Fibroblast of the aortic adventitia (primary cell): ENCODE measurements at places on chromosomes 1 and 21.

GRCh38 chr1:116325922-116326321, 47.1 kb upstream of the ATP1A1 start:
- DNase-seq, result no peak

DNA sequence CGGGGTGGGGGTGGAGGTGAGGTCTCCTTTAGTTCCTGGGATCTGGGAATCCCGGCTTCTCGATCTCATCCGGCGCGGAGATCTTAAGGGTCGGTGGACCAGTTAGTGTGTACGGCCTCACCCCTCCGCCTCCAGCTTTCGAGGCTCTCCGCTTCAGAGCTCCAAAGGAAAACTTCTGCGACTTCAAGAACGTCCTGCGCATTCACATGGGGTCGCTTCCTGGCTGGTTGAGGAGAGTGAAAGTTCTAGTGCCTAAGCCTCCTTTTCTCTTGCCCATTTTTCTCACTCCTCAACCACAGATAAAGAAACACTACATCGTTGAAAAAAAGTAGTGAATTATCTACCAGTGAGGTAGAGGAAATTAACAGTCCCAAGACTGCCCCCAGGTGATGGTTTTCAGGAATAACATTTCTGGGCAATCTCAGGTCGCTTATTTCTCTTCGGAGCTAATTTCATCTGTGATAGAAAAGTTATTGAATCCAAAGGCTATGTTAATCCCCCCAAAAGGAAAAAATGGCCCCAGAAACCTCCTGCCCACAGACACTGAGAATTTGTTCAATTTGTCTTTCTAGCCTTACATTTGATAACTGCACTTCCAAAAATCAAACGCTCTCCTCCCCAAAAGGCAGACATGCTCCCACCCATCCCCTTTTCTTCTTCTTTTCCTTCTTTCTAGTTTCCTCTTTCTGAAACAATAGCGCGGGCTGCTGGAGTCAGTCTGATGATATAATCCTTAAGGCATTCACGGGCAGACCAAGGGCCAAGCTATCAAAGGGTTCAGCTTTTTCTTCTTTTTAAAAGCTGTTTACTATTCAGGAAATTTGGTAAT, 20.6 kb upstream of the TBX15 start:
- peak; percentile 84 for DNase-seq

- peak; percentile 94 for DNase-seq
Measured at GRCh38 chr1:162690672-162691434, 58.6 kb downstream of the DDR2 start.

DNA sequence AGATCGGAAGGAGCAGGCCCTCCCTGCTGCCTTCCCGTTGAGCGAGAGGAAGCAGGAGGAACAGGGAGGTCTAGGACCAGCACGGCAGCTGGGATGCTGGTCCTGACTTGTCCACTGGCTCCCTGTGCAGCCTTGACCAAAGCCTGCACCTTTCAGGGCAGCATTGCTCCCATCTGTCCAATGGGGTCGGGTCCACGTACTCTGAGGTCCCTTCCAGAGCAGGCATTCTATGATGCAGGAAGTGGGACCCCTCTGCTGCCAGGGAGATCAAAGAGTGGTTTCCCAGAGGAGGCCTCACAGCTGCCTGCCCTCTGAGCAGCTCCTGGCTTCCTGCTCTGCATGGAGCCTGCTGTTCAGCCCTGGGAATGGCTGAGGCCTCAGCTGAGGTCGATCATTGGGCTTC, 21.7 kb upstream of the ZNF362 start:
- DNase-seq, result no peak

DNA sequence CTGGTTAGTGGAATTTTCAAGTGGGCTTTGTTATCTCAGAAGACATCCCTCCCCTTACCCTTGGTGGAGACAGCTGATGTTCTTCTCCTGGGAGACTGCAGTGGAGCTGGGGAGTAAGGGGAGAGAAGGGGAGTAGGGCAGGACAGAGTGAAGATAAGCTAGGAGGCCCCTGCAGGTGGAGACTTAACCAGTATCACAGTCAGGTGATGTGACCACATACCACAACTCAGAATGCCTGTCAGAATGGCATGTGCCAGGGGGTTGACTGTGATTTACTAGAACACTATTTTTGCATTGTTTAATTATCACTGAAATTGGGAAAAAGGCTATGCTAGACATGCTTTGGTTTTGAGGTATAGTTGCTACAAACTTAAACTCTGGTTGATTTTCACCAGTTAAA, 124.6 kb downstream of the NRDC start:
- DNase-seq, result no peak

DNA sequence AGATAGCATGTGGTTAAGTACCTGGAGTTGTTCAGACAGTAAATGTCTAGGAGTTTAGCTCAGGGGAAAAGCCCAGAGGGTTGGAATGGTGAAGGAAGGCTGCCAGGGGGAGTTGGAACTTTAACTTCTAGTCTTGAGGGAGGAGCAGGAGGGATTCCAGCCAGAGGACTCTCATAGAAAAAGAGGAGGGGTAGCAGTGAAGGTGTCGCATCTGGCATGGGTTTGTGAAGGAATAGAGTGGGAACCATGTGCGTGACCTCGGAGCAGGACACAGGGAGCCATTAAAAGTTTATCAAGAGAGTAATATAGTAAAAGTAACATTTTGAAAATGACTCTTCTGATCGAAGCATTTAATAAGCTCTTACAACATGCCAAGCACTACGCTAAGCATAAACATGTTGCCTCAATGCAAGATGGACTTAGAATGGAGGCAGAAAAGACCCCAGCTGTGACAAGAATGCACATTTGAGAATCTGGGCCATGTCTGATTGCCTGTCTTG, 632.4 kb upstream of the CAMK1G start:
- DNase-seq, result no peak

GRCh38 chr21:43868461-43868860, 3.4 kb downstream of the AGPAT3 start:
- no peak for DNase-seq

- no peak for DNase-seq
Measured at GRCh38 chr1:180119837-180120236, 34.8 kb upstream of the QSOX1 start.

GRCh38 chr21:30463713-30464112, 16.5 kb downstream of the KRTAP19-1 start:
- no peak for DNase-seq

GRCh38 chr1:23116921-23117699, 51.5 kb downstream of the LUZP1 start:
- DNase-seq, result no peak
